ENCODE measurements at places on chromosomes 5 and 9. TPM values are rescaled to one million over a fixed set of nuclear protein-coding genes. Genes with fewer than 3 reads are reported as not detected.

DNA sequence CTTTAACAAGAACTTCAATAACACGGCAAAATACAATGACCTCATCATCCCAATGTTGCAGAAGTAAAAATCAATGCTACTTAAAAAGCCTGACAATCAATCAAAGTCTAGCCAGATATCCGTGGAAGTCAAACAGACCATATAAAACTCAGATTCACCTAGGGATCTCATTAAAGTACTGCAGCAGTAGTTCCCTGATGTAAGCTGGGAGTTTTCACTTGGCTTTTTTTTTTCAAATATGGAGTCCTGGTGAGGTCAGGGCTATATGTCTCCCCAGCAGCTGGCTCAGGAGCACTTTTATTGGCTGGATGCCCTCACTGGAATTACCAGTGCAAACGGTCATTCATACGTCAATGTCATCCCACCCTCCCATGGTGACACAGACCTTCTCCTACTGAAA, 220.6 kb upstream of the SLC30A5 start:
- no peak overlapping the region for H3K4me3 ChIP-seq
- no peaks in the 10 kb centered on the region for H3K4me1 ChIP-seq
- no peak overlapping the region for H3K27ac ChIP-seq
- H3K36me3 ChIP-seq, result no peaks in the 10 kb centered on the region

DNA sequence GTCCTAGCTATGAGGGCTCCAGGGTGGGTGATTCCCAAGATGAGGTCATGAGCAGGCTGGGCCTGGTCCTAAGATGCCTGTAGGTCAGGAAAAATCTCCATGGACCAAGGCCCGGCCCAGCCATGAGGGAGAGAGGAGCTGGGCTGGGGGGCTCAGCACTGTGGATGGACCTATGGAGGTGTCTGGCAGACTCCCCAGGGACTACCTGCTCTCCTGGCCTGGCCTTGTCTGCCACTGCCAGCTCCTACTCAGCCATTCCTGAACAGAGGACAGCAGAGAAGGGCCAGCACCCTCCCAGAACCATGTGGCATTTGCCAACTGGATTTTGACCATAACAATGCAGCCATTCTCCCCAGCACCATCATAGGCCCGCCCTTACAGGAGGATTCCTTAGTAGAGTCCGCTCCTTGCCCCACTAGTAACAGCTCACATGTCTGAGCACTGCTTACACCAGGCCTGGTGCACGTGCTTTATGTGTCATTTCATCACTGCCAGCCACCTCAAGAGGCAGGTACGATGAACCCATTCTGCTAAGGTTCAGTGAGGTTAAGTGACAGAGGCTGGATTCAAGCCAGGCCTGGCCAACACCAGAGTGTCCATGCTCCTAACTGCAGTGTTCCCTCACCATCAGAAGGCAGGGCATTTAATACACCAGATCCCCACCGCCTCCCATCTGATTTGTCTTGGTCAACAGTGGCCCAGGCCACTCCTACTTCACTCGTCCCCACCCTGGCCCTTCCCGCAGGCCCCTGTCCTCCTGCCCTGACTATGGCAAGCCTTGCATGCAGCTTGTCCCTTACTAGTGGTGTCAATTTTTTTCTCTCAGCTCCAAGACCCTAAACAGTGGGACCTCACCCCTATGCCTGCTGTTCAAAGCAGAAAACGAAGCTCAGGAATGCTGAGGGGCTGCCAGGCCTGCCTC, 669 bp downstream of the IL13 start:
- no peaks in the 10 kb centered on the region for H3K36me3 ChIP-seq
- H3K27me3 ChIP-seq, result peaks cover 28% of the 10 kb centered on the region
- H3K27ac ChIP-seq, result no peak overlapping the region
- H3K4me1 ChIP-seq, result peaks cover 23% of the 10 kb centered on the region
- no peak for DNase-seq
- H3K4me3 ChIP-seq, result no peak overlapping the region

The FAM153A gene
- not detected for polyA plus RNA-seq

The ADAMTS19 gene
- polyA plus RNA-seq, result not detected

GRCh38 chr9:117783828-117784227, 79.6 kb downstream of the TLR4 start:
- no peaks in the 10 kb centered on the region for H3K4me1 ChIP-seq
- no peaks in the 10 kb centered on the region for H3K27me3 ChIP-seq
- no peaks in the 10 kb centered on the region for H3K36me3 ChIP-seq
- no peak overlapping the region for H3K27ac ChIP-seq

The SLC25A48 gene
- polyA plus RNA-seq, result 0.96 TPM

GRCh38 chr9:86903734-86904085, 43.6 kb downstream of the GAS1 start:
- no peak overlapping the region for H3K4me3 ChIP-seq
- H3K4me1 ChIP-seq, result peaks cover 3% of the 10 kb centered on the region
- H3K36me3 ChIP-seq, result no peaks in the 10 kb centered on the region
- DNase-seq, result no peak
- no peak overlapping the region for H3K27ac ChIP-seq

- DNase-seq, result no peak
- H3K36me3 ChIP-seq, result no peaks in the 10 kb centered on the region
- no peak overlapping the region for H3K4me3 ChIP-seq
- H3K4me1 ChIP-seq, result peaks cover 2% of the 10 kb centered on the region
Measured at GRCh38 chr5:95857185-95857945, 34.8 kb upstream of the GLRX start.

The POU5F2 gene
- polyA plus RNA-seq, result 0.03 TPM

DNA sequence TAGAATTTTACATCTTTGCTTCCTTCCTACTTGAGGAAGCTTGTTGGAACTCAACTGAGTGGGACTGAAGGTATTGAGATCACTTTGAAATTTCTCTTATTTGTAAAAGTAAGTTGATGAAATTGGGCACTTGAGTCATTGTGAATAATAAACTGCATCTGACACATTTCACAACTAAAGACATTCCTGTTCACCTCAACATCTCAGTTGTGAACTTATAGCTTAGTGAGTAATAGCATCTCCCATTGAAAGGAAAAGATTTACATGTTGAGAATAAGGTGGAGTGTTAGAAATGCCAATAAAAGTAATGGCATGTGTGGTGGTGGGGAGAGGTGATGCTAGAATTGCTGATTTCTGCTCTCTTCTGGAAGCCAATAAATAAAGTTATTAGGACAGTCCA, 145.0 kb downstream of the SLC24A2 start:
- no peak overlapping the region for H3K27ac ChIP-seq
- H3K27me3 ChIP-seq, result no peaks in the 10 kb centered on the region
- no peak for DNase-seq
- no peak overlapping the region for H3K4me3 ChIP-seq

- peaks cover 16% of the 10 kb centered on the region for H3K36me3 ChIP-seq
- H3K27ac ChIP-seq, result no peak overlapping the region
- H3K4me3 ChIP-seq, result no peak overlapping the region
- H3K4me1 ChIP-seq, result no peaks in the 10 kb centered on the region
Measured at GRCh38 chr5:98911280-98912040, 17.3 kb downstream of the CHD1 start.

DNA sequence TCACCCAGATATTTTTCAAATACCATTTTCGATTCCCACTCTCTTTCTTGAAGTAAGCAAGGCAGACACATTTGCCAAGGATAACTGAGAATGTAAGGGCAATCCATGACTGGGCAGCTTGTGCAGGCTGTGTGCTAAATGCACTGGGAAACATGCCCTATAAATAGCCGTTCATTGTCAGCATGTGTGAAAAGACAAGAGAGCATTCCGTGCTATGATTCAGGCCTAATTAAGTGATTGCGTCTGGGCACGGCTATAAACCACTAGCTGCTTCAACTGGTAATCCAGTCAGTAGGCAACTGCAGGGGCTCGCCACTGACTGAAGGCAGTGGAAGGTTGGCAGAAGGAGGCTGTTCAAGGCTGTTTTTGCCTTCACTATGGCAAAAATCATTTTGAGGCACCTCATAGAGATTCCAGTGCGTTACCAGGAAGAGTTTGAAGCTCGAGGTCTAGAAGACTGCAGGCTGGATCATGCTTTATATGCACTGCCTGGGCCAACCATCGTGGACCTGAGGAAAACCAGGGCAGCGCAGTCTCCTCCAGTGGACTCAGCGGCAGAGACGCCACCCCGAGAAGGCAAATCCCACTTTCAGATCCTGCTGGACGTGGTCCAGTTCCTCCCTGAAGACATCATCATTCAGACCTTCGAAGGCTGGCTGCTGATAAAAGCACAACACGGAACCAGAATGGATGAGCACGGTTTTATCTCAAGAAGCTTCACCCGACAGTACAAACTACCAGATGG, at the start of gene HSPB3:
Gene HSPB3, plus strand, starts transcription at position 287 of the 745 bp plus-strand sequence. Its CDS starts 91 bp downstream, at position 378.
- H3K27ac ChIP-seq, result no peak within 1 kb of the TSS
- H3K4me3 ChIP-seq, result no peak within 1 kb of the TSS
- H3K27me3 ChIP-seq, result no peaks in the 10 kb centered on the region
- no peak for DNase-seq
- peaks cover 4% of the 10 kb centered on the region for H3K4me1 ChIP-seq

The LHX6 gene
- polyA plus RNA-seq, result 1.1 TPM

GRCh38 chr9:127113191-127113972, 9.1 kb downstream of the ANGPTL2 start:
- no peaks in the 10 kb centered on the region for H3K27me3 ChIP-seq
- no peaks in the 10 kb centered on the region for H3K36me3 ChIP-seq

DNA sequence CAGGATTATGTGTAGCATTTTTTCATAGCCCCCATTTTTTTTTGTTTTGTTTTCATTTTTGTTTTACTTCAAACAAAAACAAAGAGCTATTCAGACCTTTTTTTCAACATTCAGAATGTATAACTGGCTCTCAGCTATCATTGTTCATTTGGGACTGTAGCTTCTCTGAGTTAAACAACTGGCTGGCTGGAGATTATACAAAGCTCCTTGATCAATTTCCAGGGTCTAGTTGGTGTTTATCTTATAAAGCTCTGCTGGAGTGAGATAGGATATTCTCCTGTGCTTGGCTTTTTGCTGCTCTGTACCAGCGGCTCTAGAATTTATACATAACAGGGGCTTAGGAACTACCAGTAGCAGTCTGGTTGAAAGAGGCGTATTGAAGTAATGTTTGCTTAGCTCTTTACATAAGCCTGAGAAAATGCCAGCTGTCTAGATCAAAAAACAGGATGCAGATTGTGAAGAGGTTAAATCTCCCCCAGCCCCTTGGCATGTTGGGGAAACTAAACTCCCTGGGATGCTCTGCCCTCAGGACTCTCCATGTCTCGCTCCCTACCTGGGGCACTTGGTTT, 15.2 kb downstream of the GARNL3 start:
- no peak for DNase-seq
- H3K27ac ChIP-seq, result no peak overlapping the region
- no peaks in the 10 kb centered on the region for H3K4me1 ChIP-seq
- no peaks in the 10 kb centered on the region for H3K36me3 ChIP-seq
- H3K27me3 ChIP-seq, result no peaks in the 10 kb centered on the region

- H3K27ac ChIP-seq, result no peak overlapping the region
- no peak overlapping the region for H3K4me3 ChIP-seq
- no peaks in the 10 kb centered on the region for H3K27me3 ChIP-seq
- no peaks in the 10 kb centered on the region for H3K36me3 ChIP-seq
Measured at GRCh38 chr9:113896713-113897112, 20.6 kb downstream of the ZNF618 start.

GRCh38 chr5:67065696-67066095, 130.9 kb downstream of the CD180 start:
- no peaks in the 10 kb centered on the region for H3K36me3 ChIP-seq
- H3K27ac ChIP-seq, result no peak overlapping the region
- no peak overlapping the region for H3K4me3 ChIP-seq

Data from small intestine (tissue), 16 donors.